Glutamatergic neuron (in vitro differentiated cells): ENCODE measurements at places on chromosomes 2 and 18.
A peak's percentile ranks its signal among the peaks of the same experiment; 100 is the strongest.

DNA sequence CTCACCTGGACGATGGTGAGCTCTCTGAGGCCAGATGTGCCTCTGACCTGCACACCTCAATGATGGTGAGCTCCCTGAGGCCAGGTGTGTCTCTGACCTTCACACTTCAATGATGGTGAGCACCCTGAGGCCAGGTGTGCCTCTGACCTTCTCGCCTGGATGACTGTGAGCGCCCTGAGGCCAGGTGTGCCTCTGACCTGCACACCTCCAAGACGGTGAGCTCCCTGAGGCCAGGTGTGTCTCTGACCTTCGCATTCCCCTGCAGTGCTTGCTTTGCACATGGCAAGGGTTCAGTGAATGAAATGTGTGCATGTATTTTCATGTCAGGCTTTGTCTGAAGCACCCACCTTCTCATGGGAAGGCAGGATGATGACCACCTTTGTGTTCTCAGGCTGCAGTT, 95.5 kb downstream of the PTGR3 start:
- DNase-seq = no peak

DNA sequence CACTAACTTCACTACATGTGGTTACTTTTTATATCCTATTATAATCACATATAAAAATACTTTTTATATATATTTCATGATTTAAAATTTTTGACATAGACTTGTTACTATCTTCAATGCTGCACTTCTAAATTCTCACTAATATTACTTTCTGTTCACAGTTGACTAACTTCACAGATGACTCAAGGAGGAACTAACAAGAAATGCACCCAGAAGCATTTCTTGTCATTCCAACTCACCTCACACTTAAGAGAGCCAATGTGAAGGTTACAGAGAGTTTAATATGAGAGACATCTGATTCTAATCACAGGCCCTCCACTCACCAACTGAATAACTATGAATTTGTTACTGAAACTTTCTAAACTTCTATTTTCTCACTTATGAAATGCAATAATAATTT, 399.8 kb upstream of the SLC8A1 start:
- no peak for DNase-seq

- no peak for DNase-seq
Measured at GRCh38 chr2:69926849-69927515, 12.1 kb downstream of the MXD1 start.

- no peak for DNase-seq
Measured at GRCh38 chr2:149219856-149220255, 110.5 kb upstream of the LYPD6 start.

- no peak for DNase-seq
Measured at GRCh38 chr2:26687328-26687727, 5.2 kb upstream of the KCNK3 start.

DNA sequence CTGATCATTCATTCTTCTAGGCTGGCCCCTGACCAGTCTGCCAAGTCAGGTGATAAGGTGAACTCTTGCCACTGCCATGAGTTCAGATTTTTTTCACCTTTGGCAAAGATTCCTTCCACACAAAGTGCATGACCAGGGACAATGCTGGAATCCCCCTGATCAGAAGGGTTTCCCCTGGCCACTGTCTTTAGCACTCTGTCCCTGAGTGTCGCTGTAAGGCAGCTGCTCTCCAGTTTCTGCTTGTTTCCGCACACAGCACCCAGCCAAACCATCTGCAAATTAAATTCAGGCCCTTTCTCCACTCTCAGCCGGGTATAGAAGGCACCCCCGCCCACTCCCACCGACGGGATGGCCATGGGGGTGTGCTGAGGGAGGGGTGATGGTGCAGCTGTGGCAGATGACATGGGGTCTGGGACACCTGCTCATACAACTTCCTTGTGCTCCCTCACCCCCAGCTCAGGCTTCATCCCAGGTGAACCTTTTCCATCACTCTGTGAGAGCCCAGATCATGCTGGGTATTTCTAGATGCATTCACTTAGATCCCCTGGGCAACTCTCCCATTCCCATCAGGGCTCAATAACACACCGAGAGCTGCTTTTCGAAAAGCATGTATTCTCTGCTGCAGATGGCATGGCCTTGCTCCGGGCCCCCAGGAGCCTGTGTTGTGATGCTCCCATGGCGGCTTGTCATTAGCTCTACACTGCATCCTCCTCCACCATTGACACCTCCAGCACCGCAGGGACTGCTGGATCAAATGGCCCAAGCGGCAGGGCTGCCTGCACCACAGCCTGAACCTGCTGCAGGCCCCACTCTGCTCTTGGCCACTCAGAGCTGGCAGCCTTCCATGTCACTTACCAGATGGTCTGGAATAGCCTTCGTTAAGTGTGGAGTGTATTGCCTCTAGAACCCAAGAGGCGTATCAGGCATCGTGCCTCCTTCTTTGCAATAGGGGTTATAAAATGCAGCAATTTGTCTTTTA, 52.3 kb upstream of the ROCK2 start:
- peak; percentile 27 for DNase-seq

DNA sequence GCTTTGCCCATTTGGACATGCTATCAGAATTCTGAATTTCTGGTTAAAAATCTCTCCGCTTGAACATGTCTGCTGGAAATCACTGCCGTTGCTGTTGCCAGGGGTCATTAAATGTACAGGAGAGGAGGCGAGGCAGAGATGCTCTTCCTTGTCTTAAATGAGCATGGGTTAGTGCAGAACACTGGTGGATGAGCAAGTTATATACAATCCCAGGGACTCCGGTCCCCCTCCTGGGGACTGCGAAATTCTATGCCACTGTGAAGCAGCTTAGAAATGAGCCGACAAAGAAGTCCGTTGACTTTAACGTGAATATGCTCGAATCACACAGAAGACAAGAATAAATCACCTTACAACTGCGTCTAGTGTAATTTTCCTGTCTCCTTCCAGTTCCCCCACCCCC, 95.1 kb upstream of the KLHL14 start:
- no peak for DNase-seq

DNA sequence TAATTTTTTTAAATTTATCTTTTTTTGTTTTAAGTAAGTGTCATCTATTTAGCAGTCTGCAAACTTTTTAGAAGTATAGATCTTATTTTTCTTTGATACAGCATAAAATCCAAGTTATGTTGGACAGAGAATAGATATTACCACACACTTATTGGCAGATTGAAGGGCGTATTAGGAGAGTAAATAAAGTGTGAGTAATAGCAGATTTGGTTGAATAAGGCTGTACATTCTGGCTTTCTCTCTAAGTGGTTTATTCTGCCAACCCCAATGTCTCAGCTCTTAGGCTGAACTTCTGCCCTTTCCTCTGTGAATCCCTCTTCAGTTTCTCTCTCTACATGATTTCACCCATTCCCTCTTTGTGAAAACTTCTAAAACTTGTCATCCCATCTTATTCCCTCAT, 651.2 kb downstream of the DCC start:
- no peak for DNase-seq

- DNase-seq = no peak
Measured at GRCh38 chr2:28394331-28394877, 1.7 kb downstream of the FOSL2 start.

GRCh38 chr18:74949611-74950010, 259.3 kb downstream of the PTGR3 start:
- no peak for DNase-seq

DNA sequence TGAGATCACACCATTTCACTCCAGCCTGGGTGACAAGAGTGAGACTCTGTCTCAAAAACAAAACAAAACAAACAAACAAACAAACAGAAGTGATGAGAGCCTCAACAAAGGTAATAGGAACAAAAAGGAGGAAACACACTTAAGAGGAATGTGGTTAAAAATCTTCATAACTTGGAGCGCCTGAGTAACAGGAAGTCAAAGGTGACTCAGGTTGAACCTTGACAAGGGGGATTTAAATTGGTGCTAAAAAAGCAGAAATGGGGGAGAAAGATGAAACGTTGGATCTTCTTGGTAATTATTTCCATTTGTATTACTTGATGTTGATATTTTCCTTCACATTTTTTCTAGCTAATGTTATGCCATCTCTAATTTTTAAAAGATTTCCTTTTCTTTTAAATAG, 318.5 kb upstream of the TCF4 start:
- no peak for DNase-seq

GRCh38 chr2:11629851-11630250, 40.1 kb downstream of the NTSR2 start:
- DNase-seq = no peak

- no peak for DNase-seq
Measured at GRCh38 chr2:161836664-161837063, 212.4 kb downstream of the SLC4A10 start.

DNA sequence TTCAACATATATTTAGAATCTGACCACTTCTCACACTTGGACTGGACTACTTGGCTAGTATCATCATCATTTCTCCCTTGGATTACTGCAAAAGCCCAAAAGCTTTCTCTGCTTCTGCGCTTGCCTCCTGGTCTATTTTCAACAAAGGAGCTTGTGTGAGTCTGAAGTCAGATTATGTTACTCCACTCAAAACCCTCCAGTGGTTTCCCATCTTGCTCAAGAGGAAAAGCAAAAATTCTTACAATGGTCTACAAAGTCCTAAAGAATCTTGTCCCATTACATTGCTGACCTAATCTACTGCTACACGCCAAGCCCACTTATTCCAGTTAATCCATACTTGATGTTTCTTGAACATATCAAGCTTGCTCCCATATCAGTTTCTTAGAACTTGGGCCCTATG, 9.6 kb downstream of the PREPL start:
- DNase-seq = no peak

DNA sequence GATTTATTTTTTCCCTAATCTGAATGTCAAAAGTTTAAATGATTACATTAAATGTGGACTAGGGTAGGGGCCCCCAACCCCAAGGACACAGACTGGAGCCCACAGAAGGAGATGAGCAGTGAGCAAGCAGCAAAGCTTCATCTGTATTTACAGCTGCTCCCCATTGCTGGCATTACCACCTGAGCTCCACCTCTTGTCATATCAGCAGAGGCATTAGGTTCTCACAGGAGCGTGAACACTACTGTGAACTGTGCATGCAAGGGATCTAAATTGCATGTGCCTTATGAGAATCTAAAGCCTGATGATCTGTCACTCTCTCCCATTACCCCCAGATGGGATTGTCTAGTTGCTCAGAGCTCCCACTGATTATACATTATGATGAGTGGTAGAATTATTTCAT, 3.8 kb downstream of the MOB1A start:
- no peak for DNase-seq

DNA sequence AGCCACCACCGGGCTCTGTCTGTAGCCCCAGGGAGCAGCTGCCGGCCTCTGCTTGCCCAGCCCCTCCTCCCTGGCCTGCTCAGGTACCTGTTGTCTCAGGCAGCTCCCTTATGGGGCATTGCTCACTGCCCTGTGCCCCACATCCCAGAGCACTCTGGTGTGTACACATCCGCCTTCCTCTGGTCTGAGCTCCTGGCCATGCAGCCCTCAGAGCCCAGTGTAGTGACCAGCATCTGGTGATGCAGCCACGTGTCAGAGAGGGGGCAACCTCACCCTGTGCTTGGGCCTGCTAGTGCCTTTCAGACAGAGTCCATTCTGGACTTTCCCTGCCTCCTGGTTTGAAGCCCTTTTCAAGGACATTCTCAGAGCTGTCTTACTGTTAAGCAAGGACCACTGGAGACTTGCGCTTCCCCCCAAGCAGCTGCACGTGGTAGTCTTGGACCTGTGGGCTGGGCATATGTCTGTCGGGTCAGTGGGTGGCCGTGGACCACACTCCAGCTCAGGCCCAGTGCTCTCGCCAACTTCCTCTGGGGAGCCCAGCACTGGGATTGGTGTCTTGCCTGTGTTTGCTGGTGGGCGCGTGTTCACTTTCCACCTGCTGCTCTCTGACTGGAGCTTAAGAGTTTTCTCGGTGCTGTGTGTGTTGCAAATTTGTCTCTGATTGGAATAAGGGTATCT, 30.7 kb downstream of the DGKD start:
- DNase-seq = no peak

GRCh38 chr2:234425639-234426603, 71.0 kb downstream of the ARL4C start:
- no peak for DNase-seq

- no peak for DNase-seq
Measured at GRCh38 chr2:39849982-39850526, 71.0 kb upstream of the THUMPD2 start.

- no peak for DNase-seq
Measured at GRCh38 chr18:65409261-65409660, 341.6 kb upstream of the CDH7 start.

DNA sequence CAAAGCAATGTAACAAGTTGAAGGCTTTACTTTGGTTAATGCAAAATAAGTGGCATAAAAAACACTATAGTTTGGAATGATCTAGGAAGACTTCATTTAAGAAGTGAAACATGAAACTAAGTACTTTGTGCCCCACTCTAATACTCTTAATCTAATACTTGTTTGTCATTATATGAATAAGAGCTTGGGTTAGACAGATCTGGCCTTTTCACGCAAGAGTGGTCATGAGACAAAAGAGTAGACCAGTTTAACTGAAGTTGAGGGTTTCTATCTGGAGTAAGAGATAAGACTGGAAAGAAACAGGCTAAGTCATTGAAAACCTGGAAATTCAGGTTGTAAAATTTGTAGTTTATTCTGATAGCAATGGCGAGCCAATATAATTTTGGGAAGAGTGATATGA, 2.8 kb downstream of the SLC30A6 start:
- DNase-seq = no peak

DNA sequence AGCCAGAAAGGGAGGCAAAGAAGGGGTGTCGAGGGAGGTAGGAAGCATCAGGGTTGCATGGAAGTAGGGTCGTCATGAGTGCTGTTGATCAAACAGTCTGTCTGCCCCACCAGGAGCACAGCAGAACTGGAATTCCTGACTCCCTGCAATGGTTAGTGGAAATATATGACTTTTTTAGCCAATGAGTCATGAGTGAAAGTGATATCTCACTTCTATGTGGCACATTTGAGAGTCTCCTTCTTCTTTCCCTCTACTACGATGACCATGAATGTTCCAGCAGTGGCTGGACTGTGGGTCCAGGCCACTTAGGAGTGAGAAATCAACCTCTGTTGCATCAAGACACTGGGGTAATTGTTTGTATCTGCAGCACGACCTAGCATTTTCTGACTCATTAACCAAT, 199.5 kb downstream of the TTC32 start:
- no peak for DNase-seq

- no peak for DNase-seq
Measured at GRCh38 chr2:181281206-181281832, 175.9 kb upstream of the ITGA4 start.

- DNase-seq = no peak
Measured at GRCh38 chr2:27737676-27738348, 33.7 kb upstream of the MRPL33 start.

GRCh38 chr2:45403036-45403435, 208.0 kb downstream of the SRBD1 start:
- DNase-seq = no peak

- DNase-seq = no peak
Measured at GRCh38 chr18:40159141-40160017, 1795.7 kb upstream of the PIK3C3 start.

- DNase-seq = no peak
Measured at GRCh38 chr2:208311321-208311720, 45.3 kb downstream of the PIKFYVE start.
